Activated T-cell treated with anti-CD3 and anti-CD28 coated beads, Interleukin-2, amount 50 U/mL, for 4 hours (primary cell): ENCODE measurements at places on chromosomes 3 and 15. TPM values are rescaled to one million over a fixed set of nuclear protein-coding genes. Genes with fewer than 3 reads are reported as not detected.
A peak's percentile ranks its signal among the peaks of the same experiment; 100 is the strongest.

DNA sequence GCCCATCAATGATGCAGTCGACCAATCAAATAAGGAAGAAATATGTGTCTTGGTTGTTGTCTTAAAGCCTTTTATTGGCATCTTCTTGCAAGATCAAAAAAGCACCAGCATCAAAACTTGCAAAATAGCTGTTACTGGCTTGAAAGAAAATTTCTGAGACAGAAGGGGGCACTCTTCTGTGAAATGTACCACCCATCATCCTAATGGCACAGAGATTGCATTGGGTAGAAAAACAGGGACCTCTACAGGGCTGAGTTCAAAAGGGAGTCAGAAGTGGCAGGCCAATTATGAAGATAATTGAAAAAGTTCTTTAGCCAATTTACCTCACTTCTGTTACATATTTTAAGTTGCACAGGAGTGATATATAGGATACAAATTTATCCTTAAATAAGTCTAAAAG, 122.3 kb upstream of the GPR149 start:
- no peak for DNase-seq

DNA sequence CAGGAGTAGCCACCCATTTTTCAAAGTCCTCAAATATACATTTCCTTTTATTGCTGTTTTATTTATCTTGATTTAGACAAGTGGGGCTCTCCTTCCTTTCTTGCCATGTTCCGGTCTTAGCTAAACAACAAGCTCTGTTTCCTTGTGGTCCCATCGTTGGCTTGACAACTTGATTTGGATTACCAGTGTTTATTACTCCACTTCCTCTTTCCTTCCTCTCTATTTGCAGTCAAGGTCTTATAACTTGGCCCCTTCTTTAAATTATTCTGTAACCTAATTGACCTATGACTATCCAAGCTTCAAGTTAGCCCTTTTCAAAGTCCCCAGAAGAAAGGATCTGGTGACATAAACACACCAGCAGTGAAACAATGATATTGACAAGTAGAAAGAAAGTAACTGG, 130.6 kb upstream of the STT3B start:
- no peak for DNase-seq

DNA sequence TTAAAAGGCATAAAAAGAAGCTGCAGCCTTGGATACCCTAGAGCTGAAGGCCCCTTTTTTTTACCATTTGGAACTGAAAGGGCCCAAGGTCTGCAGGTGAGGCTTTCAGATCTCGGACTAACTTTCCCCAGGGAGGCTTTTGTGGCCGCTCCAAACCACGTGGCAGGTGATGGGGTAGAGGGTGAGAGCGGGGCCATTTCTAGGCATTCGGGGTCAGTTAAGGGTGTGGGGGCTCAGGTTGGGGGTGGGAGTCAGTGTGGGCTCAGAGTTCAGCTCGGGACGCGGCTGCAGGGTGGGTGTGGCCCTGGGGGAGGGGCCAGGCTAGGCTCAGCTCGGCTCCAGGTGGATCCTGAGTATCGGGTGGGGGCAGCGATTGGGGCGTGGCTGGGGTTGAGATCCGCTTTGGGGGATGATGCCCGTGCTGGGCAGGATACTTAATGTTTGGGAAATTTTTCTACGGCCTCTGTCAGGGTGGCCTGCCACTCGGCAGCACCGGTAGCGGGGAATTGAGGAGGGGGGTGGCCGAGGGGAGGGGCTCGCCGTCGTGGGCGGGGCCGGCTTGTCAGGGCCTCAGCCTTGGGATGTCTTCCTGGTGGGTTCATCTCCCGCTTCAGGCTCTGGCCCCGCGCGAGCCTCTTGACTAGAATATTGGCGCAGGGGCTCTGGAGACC, 2.5 kb downstream of the KLF13 start:
- no peak for DNase-seq

DNA sequence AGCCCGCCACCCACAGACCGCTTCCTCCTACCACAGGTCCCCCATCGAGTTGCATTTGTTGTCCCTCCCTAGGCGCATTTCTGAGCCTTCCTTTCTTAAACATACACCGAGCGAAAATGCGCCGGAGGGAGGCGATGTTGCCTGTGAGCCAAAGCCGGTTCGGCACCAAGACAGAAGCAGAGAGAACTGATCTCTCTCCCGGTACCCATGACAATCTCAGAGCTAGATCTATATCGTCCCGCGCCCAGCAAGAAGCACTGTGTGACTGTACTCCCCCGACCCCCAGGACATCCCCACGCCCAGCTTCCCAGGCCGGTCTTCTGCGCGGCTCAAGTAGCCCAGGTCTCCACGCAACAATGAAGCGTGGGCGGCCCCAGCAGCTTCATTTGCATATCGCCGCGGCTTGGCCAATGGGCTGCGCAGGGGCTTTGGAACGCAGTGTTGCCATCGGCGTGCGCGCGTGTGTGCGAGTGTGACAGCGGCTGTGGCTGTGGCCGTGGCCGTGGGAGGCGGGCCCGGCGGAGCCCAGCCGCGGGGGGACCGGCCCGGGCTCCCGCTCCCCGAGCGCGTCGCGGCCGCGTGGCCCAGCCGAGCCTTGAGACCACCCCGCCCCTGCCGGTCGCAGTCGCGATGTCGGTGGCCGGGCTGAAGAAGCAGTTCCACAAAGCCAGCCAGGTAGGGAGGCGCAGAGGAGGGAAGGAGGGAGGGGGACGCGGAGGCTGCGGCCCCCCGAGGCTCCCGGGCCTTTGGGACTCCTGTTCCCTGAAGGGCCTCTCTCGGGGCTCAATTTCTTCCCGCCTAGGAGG, at the start of gene SH3GL3:
Gene SH3GL3, plus strand, starts transcription at position 438 of the 806 bp plus-strand sequence. Its CDS starts 193 bp downstream, at position 631.
- DNase-seq: peak; percentile 10

DNA sequence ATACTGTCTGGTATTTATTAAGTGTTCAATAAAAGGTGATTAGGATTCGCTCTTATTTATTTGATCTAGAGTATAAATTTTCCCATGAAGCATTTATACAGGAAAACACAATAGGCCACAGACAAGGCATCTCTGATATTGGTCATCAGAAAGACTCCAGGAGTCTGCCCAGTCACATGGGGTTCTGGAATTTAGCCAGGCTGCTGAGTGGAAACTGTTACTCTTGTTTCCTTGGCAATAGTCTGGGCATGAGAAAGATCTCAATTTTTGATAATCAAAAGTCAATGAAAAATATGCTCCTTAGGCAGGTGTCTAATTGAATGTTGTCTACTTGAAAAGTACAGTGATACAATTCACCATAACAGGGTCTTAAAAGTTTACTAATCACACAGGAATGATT, 161.2 kb downstream of the FRMD5 start:
- no peak for DNase-seq

GRCh38 chr3:122936335-122936734, 91.2 kb downstream of the SEMA5B start:
- DNase-seq: no peak

- no peak for DNase-seq
These were observed 74.1 kb upstream of the SPATA12 start for GRCh38 chr3:56986347-56986746.

- no peak for DNase-seq
These were observed 90.0 kb upstream of the LRTM1 start for GRCh38 chr3:55017876-55018275.

GRCh38 chr3:179321668-179322285, 1.1 kb upstream of the ZNF639 start:
- DNase-seq: no peak

GRCh38 chr15:23482228-23482627, 35.2 kb upstream of the GOLGA6L2 start:
- DNase-seq: no peak

DNA sequence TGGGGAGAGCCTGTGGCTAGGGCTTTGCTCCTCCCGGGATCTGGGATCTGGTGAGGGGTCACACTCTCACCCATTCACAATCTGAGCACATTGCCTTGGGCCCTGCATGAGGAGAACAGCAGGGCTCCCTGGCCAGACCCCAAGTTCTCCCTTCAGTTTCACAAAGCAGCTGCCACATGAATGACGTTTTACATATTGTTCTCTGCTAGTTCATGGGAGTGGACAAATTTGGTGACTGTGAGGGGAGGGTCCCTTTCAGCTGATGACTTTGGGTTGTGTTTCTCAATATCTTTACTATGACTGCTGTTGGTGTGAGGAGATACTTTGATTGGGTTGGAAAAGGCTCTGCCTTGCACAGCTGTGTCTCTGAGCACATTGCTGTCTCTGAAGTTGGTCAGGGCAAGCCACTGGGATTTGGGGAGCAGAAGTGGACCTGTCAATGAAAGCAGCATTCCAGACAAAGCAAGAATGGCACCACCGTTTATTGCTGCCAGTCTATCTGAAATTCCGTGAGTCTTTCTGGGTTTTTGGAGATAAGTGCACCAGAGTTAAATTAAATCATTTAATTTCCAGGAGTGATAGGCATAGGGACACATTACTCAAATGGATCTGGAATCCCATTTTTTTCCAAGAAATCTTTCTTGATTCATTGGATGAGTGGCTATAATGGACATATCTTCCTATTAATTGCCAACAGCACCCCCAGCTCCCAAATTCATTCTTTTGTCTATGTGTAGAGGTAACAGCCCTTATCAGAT, 10.3 kb downstream of the TIMP4 start:
- no peak for DNase-seq

GRCh38 chr15:64026591-64026990, 19.7 kb downstream of the DAPK2 start:
- DNase-seq: no peak

- DNase-seq: no peak
These were observed 66.8 kb upstream of the RASGRP1 start for GRCh38 chr15:38631119-38632075.

FAM131A gene
- 4.4 TPM for total RNA-seq

GOLGA6D gene
- total RNA-seq: not detected

LTF gene
- total RNA-seq: not detected
